ENCODE measurements at places on chromosomes 6 and 20. TPM values are rescaled to one million over a fixed set of nuclear protein-coding genes. Genes with fewer than 3 reads are reported as not detected.

PRKN gene
- total RNA-seq: 17.3 TPM

GRCh38 chr6:125991653-125992052 is 5.3 kb downstream of the TRMT11 start:
- no peaks in the 10 kb centered on the region for H3K36me3 ChIP-seq
- no peak overlapping the region for H3K27ac ChIP-seq
- DNase-seq: no peak
- H3K4me1 ChIP-seq: peaks cover 4% of the 10 kb centered on the region
- H3K27me3 ChIP-seq: no peaks in the 10 kb centered on the region

THBS2 gene
- 700 TPM for total RNA-seq

- no peaks in the 10 kb centered on the region for H3K27me3 ChIP-seq
- H3K4me1 ChIP-seq: peaks cover 3% of the 10 kb centered on the region
- no peak overlapping the region for H3K27ac ChIP-seq
- no peak overlapping the region for H3K4me3 ChIP-seq
Observed at GRCh38 chr6:83827050-83827449, 26.1 kb upstream of the RIPPLY2 start.

DNA sequence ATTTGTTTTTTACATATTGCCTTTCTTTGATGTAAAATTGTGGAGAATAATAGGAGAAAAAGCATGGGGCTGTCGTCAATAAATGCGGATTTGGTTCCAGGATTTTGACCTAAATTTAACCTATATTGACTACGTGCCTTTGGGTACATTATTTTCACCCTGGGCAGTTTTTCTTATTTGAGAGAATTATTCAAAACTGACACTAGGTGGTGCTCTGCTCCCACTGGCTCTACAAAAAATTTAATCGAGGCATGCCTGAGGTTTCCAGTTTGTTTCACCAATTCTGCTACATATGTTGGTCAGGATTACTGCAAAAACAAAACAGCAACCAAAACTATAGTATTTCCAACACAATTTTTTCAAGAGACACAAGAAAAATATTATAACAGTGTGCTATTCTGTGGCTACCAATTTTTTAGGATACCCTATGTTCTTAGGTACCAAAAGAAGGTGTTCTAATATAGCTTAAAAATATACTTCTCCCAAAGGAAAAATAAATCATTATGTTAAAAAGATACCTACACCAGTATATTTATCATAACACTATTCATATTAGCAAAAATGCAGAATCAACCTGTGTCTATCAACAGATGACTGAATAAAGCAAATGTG is 48.6 kb upstream of the FABP7 start:
- no peak overlapping the region for H3K27ac ChIP-seq
- H3K4me3 ChIP-seq: no peak overlapping the region
- no peak for DNase-seq
- H3K36me3 ChIP-seq: no peaks in the 10 kb centered on the region
- no peaks in the 10 kb centered on the region for H3K27me3 ChIP-seq

SCRT2 gene
- not detected for total RNA-seq

DNA sequence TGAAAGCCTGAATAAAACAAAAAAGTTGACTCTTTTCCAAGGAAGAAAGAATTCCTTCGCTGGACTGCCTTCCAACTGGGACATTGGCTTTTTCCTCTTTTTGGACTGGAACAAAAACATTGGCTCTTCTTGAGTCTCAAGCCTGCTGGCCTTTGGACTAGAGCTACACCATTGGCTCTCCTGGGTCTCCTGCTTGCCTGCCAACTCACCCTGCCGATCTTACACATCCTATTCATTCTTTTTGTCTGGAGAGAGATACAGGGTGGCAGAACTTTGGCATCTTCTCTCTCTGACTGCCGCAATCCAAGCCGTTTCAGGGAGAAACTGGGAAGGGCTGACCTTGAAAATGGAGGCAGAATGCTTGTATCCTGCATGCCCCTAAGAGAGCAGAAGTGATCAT is 20.2 kb downstream of the DDO start:
- H3K27me3 ChIP-seq: no peaks in the 10 kb centered on the region
- H3K27ac ChIP-seq: no peak overlapping the region
- H3K4me1 ChIP-seq: no peaks in the 10 kb centered on the region
- H3K36me3 ChIP-seq: no peaks in the 10 kb centered on the region
- no peak overlapping the region for H3K4me3 ChIP-seq

FHL5 gene
- total RNA-seq: 413 TPM

LINC00237 gene
- not detected for total RNA-seq

CLVS2 gene
- total RNA-seq: not detected

DNA sequence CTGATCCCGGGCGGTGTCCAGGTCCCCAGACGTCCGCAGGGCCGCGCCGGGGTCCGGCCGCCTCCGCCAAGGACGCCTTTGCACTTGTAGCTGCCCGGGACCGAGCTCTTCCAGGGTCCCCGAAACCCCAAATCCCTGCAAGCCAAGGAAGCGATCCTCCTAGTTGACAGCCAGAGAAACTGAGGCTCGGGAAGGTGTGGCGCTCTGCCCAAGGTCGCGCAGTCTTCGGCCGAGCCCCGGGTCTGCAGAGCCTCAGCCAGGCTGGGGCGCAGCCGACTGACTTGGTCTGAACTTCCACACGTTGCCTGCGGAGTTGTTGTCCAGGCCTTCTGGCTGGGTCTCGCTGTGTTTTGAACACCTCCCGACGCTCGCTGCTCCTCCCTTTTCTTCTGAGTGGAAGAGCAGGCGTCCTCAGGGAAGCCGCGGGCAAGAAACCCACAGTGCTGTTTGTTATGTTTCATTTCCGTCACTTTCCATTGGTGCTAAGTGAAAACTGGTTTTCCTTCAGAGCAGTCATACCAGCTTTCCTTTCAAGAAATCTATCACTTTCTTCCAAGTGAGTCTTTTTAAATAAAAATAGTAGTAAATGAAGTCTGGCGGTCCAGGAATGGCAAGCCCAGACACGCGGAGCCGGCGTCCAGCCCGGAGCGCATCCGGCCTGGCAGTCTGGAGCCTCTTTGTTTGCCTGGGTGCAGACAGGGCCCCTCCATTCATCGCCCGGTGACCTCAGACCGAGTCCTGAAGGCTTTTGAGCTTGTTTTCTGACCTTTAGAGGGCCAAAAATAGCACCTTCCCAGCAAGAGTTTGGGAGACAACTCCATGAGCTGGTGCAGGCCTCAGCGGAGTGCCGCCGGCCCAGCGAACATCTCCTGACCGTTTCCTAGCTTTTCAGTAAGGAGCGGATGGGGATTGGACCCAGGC is 698 bp downstream of the FAM210B start:
- no peaks in the 10 kb centered on the region for H3K36me3 ChIP-seq
- no peaks in the 10 kb centered on the region for H3K27me3 ChIP-seq
- peak overlapping the region; percentile 18 for H3K27ac ChIP-seq
- peak overlapping the region; percentile 90 for H3K4me3 ChIP-seq
- H3K4me1 ChIP-seq: no peaks in the 10 kb centered on the region
- peak; percentile 80 for DNase-seq

GRCh38 chr6:68777956-68778355 is 142.9 kb downstream of the ADGRB3 start:
- no peak overlapping the region for H3K27ac ChIP-seq
- no peaks in the 10 kb centered on the region for H3K4me1 ChIP-seq
- no peak for DNase-seq
- H3K36me3 ChIP-seq: no peaks in the 10 kb centered on the region

- no peak overlapping the region for H3K27ac ChIP-seq
- no peaks in the 10 kb centered on the region for H3K36me3 ChIP-seq
- peak; percentile 42 for DNase-seq
- no peaks in the 10 kb centered on the region for H3K4me1 ChIP-seq
- H3K27me3 ChIP-seq: no peaks in the 10 kb centered on the region
Observed at GRCh38 chr20:58213121-58213520, 15.3 kb downstream of the ANKRD60 start.

GRCh38 chr6:69812746-69813427 is 16.1 kb upstream of the LMBRD1 start:
- no peak overlapping the region for H3K4me3 ChIP-seq
- H3K27ac ChIP-seq: no peak overlapping the region
- no peaks in the 10 kb centered on the region for H3K4me1 ChIP-seq
- H3K27me3 ChIP-seq: no peaks in the 10 kb centered on the region
- H3K36me3 ChIP-seq: no peaks in the 10 kb centered on the region

DNA sequence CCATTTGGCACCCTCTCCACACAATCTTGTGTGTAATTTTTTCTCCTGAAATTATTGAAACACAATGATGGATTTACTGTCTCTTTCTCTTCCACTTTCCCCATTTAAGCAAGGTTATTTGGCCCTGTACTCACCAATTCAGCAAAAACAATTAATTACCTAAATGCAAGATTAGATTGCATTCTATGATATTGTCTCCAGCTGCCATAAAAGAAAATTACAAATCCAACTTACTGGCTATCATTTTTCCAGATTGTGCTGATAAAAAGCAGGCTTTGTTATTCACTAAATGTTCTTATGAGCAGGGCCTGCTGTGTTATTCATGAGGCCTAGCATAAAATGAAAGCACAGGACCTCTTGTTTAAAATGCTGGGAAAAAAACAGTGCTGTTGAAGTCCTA is 95.8 kb upstream of the IRAK1BP1 start:
- H3K4me3 ChIP-seq: no peak overlapping the region
- DNase-seq: no peak
- no peaks in the 10 kb centered on the region for H3K36me3 ChIP-seq

- H3K27ac ChIP-seq: no peak overlapping the region
- H3K27me3 ChIP-seq: no peaks in the 10 kb centered on the region
- DNase-seq: peak; percentile 84
- no peaks in the 10 kb centered on the region for H3K36me3 ChIP-seq
Observed at GRCh38 chr6:12280458-12280857, 9.7 kb upstream of the EDN1 start.

HLA-DRB5 gene
- 127 TPM for total RNA-seq

DNA sequence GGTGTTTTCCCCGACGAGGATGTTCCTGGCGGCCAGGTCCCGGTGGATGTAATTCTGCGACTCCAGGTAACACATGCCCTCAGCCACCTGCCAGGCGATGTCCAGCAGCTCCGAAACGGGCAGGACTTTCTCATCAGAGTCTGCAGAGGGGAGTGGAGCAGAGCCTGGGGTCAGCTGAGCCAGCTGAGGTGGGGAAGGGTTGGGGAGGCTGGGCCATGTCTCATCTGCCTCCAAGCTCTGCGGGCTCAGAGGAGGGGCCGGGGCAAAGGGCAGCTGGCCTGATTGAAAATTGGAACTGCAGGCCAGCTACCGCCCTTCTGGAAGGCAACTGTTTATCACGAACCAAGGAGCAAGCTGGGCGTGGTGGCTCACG is 6.4 kb downstream of the PTK6 start:
- H3K4me3 ChIP-seq: no peak overlapping the region
- H3K27ac ChIP-seq: no peak overlapping the region
- H3K36me3 ChIP-seq: no peaks in the 10 kb centered on the region

- H3K27me3 ChIP-seq: no peaks in the 10 kb centered on the region
- no peaks in the 10 kb centered on the region for H3K36me3 ChIP-seq
- no peak overlapping the region for H3K27ac ChIP-seq
- H3K4me3 ChIP-seq: no peak overlapping the region
- DNase-seq: no peak
- H3K4me1 ChIP-seq: no peaks in the 10 kb centered on the region
Observed at GRCh38 chr20:43985121-43985520, 70.5 kb downstream of the TOX2 start.

- no peaks in the 10 kb centered on the region for H3K36me3 ChIP-seq
- no peaks in the 10 kb centered on the region for H3K27me3 ChIP-seq
- H3K4me3 ChIP-seq: peak overlapping the region; percentile 83
- H3K27ac ChIP-seq: no peak overlapping the region
Observed at GRCh38 chr6:56541741-56542360, 100.8 kb downstream of the DST start.

SPO11 gene
- total RNA-seq: not detected

GRCh38 chr20:59001449-59002171 is 5.4 kb downstream of the CTSZ start:
- no peak overlapping the region for H3K27ac ChIP-seq
- no peak overlapping the region for H3K4me3 ChIP-seq
- H3K4me1 ChIP-seq: no peaks in the 10 kb centered on the region
- no peaks in the 10 kb centered on the region for H3K27me3 ChIP-seq

- no peaks in the 10 kb centered on the region for H3K36me3 ChIP-seq
- no peaks in the 10 kb centered on the region for H3K4me1 ChIP-seq
- no peak for DNase-seq
- no peak overlapping the region for H3K27ac ChIP-seq
- no peaks in the 10 kb centered on the region for H3K27me3 ChIP-seq
- no peak overlapping the region for H3K4me3 ChIP-seq
Observed at GRCh38 chr6:37648465-37649330, 49.0 kb downstream of the MDGA1 start.

DNA sequence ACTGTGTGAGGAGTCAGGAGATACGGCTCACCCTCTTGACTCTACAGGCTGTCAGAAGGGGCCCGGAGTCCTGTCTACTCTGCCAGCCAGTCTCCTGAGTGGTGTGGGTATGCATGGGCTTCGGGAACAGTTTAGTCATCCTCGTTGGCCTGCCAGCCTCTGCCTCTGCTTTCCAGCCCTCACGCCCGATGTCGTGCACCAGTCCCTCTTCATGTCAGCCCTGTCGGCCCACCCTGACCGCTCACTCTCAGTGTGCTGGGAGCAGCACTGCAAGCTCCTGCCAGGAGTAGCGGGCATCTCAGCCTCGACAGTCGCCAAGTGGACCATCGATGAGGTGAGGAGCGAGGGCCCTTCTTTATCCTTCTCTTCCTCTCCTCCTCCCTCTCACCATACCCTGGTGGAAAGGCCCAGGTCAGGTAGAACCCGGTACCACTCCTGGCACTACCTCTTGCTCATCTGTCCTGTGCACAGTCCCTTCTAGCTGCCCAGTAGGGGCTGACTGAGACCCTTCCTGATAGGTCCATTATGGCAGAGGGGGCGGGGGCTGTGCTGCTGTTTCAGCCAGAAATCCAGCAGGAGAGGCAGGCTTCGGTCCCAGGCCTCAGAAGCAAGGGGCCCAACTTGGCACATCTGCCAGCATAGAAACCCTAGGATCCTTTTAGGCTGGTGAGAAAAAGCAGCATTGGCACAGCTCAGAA is 18.7 kb upstream of the SGK2 start:
- no peaks in the 10 kb centered on the region for H3K27me3 ChIP-seq
- H3K27ac ChIP-seq: no peak overlapping the region
- H3K4me1 ChIP-seq: no peaks in the 10 kb centered on the region
- H3K4me3 ChIP-seq: no peak overlapping the region

DNA sequence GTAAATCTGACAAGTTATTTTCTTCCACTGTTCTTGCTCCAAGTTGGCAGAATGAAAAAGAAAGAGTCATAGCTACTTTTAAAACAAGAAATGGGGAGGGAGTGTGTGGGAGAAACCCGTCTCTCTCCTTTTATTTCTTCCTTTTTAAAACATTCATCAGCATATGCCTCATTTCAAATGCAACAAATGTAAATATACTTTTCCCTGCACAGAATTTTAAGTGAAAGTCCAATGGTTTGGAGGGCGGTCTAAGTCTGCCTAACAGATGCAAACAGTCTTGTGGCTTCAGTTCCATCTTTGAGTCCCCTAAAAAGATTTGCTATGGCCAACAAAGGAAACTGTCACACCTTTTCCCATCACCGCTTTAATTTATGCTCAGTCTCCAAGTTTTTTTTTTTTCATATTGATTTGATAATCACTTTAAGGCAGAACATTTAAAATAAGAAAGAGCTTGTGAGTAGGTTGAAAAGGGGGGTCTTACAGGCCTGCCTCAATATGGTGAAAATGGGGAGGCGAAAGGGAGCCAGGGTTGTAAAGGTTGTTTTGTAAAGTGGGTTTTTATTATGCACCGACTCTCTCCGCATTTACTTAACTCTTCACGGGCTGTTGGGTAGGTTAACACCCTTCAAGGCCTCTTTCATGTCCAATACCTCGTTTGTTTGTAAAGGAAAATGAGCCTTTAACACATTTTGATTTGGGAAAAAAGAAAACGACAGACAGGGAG is 4.6 kb downstream of the TFAP2D start:
- H3K27me3 ChIP-seq: no peaks in the 10 kb centered on the region
- no peaks in the 10 kb centered on the region for H3K36me3 ChIP-seq
- no peak overlapping the region for H3K4me3 ChIP-seq
- no peak for DNase-seq
- H3K4me1 ChIP-seq: no peaks in the 10 kb centered on the region

CDSN gene
- total RNA-seq: not detected
